ENCODE measurements at places on chromosomes 1 and 21.

DNA sequence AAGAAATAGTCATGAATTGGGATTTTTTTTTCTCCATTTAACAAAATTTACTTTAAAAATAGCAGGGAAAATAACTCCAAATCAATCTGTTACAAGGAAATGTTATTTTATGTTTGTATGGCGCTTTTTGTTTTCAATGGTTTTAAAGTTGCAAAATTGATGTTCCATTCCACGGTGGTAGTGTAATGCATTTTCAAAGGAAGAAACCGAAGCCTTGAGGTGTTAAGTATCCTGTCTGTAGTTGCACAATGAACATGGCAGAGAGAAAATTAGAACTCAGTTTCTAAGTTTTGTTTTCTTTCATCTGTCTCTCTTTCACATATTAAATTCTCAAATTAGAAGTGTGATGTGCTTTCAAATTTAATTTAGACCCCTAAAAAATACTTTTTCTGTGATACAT is 841.8 kb downstream of the USP25 start:
- no peak for DNase-seq

- no peak for DNase-seq
These were observed 46.2 kb upstream of the COL18A1 start for GRCh38 chr21:45358711-45359310.

- DNase-seq, result no peak
These were observed 66.2 kb downstream of the SCCPDH start for GRCh38 chr1:246790364-246790763.

DNA sequence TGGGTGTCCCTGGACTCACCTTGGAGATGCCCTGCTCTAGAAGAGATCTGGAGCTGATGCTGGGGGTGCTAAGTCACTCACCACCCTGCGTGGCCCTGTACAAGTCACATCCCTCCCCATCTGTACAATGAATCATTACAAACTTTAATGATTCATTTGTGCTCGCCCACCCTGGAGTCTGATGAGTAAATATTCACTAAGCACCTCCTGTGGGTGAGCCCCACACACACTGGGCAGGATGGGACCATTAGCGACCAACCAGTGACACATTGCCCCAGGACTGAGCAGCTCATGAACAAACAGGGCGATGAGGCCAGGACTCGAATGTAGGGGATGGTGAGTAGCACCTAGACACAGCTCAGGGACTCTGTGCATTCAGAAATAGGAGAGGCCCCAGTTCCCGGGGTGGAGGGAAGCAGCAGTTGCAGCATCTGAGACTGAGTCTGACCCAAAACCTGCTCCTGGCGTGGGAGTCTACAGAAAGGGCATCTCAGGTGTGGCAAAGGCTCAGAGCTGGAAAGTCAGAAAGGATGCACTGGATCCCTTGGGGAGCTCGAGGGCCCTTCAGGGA is 18.1 kb upstream of the PDZK1IP1 start:
- no peak for DNase-seq

GRCh38 chr21:45093035-45093532 is 18.7 kb downstream of the ADARB1 start:
- DNase-seq, result no peak

DNA sequence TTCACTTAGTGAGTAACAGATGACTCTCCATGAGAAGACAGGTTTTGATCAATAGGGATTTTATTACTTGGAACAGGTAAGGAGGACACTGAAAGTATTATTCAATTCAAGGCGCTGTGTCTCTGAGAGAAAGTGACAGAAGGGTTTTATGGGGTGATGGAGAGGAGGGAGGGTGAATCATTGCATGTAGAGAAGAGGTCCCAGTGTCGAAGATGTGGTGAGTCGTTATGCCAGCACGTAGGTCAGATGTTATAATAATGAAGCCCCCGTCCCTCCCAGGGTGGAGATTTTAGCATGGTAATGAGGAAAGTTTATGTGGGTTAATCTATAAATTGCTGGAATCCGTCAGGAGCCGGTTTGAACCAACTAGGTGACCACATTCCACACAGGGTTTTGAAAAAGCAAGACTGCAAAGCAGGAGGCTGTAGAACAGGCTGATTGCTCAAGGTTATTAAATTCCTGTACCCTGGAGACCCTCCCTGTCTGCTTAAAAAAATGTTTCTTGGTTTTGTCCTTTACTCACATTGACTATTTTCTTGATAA is 586.4 kb upstream of the TMPRSS15 start:
- DNase-seq, result no peak

- DNase-seq, result no peak
These were observed 72.3 kb upstream of the PPP2R5A start for GRCh38 chr1:212212906-212213305.

- no peak for DNase-seq
These were observed 58.3 kb upstream of the FMN2 start for GRCh38 chr1:240033406-240033805.

DNA sequence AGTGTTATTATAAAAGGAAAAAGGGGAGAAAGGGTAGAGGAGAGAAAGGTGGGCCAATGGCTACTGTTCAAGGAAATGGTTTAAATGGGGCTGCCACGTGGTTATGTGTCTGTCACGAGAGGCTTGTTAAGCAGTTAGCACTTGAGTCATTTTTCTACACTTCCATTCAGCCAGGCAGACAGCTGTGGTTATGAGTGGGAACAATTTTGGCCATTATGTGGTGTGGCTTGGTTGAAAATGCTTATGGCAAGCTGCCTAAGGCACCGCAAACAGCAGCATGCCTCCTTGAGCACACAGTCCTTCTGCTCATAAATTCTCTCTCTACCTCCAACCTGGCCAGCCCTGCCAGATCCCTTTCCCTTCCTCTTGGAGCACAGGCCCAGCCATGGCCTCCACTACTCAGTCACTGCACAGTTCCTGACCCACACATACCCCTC is 3.2 kb upstream of the SRM start:
- DNase-seq, result no peak
